ENCODE measurements at places on chromosomes 1 and 21.

DNA sequence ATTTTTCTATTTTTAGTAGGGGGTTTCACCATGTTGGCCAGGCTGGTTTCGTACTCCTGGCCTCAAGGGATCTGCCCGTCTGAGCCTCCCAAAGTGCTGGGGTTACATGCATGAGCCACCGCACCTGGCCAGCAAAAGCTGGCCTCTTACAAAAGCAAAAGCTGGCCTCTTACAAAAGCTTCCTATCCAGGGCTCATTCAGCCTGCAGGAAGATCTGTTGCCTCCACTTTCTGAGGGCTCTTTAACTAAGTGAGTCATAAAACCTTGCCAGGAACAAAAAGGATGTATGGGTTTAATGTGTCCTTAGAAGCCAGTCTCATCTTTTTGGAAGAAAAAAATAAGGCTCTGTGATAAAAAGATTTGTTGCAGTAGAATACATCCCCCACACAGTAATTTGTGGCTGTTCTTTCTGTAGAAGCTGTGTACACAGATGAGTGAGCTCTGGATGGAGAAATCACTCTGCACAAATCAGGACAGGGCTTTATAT is 15.0 kb downstream of the HTR1D start:
- no peak for DNase-seq

- DNase-seq, result no peak
Measured at GRCh38 chr1:48524892-48525467, 53.0 kb upstream of the SPATA6 start.

- peak; percentile 45 for DNase-seq
Measured at GRCh38 chr1:234478152-234478480, 863 bp downstream of the TARBP1 start.

- DNase-seq, result no peak
Measured at GRCh38 chr1:119391749-119392148, 23.2 kb downstream of the HAO2 start.

DNA sequence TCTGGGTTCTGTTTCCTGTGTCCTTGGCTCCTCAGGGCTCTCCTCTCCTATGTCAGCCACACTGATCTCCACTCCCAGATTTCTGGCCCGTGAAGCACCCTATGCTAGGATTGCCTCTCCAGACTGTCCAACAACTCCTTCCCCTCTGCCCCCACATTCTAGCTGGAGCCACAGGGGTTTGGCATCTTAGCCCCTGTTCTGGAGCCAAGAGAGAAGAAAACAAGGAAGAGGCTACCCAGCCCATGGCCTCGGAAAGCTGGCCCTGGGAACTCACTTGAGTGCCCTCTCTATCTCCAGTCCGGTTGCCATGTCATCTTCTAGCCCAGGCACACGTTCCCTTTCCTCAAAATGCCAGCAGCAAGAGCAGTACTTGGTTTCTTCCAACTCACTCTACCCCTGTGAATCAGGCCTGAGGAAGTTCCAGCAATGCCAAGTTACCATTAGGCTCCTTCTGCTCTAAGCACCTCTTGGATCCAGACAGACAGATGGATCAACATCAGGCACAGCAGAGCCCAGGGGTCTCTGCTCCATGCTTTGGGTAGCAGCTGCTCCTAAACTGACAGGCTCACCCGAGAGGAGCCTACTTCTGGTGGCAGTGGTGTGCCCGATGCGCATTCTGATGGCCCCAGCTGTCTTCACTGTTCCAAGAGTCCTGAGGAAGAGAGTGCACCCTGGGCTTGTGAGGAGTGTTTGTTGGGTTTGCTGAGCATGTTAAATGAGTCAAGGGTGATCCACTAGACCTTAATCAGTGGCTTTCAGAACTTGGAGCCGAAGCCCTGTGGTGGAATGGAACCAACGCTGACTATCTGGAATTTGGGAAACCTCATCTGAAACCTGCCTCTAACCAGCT is 11.6 kb upstream of the GPR61 start:
- DNase-seq, result no peak

GRCh38 chr1:89953131-89953626 is 41.7 kb upstream of the ZNF326 start:
- no peak for DNase-seq

DNA sequence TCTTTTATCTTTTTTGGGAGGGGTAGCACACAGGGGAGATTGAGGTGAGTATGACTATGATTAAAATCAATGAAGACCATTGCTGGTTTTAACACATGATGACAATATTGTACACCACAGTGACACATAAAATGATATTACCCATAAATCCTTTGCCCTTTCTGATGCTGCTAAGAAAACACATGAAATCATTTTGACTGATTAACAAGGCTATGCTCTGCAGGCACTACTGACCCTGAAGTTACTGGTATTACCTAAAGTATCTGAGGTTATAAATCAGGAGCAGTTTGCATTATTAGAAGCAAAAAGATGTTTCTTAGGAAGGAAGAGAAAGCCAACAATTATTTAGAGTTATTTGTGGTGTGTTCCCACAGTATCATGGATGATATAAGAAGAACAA is 701.2 kb upstream of the PTBP2 start:
- DNase-seq, result no peak
